ENCODE measurements at places on chromosomes 2 and 18.

GRCh38 chr18:62458346-62458745 is 64.5 kb upstream of the ZCCHC2 start:
- no peak for DNase-seq

GRCh38 chr18:26357960-26358359 is 131.7 kb downstream of the TAF4B start:
- DNase-seq = no peak

DNA sequence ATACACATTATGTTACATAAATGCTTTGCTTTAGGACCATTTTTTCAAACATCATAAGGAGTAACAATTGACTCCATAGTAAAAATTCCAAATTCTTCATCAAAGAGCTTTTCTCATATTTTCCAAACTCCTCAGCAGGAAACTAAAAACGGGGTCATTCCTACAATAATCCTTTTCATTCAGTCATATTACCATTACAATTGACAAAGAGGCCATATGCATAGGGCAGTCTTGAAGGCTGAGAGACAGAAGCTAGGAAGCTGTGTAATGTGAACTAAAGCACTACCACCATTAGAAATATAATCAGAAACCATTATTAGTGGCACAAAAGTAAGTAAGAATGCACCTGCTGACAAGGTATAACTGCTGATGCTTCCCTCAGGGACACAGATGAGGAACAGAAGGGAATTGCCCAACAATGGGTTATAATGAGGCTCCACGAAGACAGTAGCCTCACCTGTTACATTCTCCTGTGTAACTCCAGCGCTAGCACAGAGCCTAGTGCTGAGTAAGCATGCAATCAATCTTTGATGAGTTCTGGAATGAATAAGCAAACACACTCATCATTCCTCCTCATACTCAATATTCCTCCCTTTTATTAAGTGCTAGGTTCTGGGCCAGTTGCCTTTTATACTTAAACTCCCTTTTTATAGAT is 942.3 kb downstream of the CPS1 start:
- DNase-seq = no peak

DNA sequence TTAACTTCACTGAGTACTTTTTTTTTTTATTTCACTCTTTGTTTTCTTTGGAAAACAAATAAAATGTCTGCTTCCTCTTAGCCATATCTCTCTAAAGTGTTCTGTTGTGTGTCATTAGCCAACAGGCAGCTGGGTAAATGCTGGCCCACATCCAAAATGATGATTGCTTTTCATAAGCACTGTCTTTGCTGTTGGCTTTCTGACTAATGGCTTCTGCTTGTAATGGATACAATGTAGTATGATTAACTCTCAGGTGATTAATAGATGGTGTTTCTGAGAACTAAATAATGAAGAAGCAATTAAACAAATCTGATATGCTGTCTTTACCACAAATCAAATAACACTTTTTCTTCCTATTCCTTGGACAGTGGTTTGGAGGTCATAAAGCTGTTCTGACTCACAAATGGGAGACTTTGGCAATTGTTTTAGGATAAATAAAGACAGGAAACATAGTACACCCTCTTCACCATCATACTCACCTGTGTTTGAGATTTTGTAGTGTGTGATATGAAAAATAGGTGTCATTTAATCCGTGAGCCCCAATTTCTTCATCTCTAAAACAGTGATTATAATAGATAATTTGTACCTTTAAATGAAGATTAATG is 888.4 kb downstream of the TSN start:
- no peak for DNase-seq

DNA sequence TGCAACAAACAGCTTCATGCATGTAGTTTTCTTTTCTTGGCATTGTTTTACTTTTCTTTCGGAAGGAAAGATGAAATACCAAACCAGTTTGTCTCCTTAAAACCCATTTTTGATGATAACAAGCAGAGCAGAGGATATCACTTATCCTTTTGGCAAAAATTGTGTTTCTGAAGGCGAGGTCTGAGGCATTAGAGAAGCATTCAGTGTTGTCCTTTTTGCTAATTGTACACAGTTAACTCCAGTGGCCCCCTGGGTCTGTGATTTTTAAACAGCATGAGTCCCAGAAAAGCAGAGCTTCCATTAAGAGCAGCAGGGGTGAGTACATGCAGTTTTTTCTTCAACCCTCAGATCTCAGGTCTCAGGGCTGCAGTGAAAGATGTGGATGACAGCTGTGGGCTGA is 41.3 kb downstream of the TTC39C start:
- no peak for DNase-seq

- no peak for DNase-seq
Measured at GRCh38 chr2:232919141-232919540, 49.1 kb downstream of the SNORC start.

- DNase-seq = no peak
Measured at GRCh38 chr2:45741161-45741850, 89.8 kb downstream of the PRKCE start.

- DNase-seq = no peak
Measured at GRCh38 chr2:29628108-29628745, 293.2 kb downstream of the ALK start.

DNA sequence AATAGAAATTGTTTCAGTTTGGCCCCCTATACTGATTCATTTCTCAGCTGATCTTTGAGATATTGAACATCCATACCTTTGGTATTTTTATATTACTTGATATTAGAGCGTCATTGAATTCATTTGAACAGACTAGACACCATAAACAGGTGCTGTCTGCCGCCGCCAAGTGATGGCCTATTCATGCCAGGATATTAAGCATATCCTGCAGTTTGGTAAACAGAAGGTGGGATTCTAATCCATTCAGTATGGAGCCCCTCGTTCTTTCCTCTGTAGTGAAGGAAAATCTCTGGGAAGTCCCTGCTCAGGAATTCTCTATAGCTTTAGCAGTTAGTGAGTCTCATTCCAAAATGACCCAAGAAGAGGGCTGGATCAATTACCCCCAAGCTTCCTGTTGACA is 23.0 kb upstream of the CD28 start:
- DNase-seq = no peak

- no peak for DNase-seq
Measured at GRCh38 chr18:1483385-1483784, 578.7 kb downstream of the ADCYAP1 start.

GRCh38 chr2:165115258-165115657 is 88.6 kb downstream of the SCN3A start:
- DNase-seq = no peak

DNA sequence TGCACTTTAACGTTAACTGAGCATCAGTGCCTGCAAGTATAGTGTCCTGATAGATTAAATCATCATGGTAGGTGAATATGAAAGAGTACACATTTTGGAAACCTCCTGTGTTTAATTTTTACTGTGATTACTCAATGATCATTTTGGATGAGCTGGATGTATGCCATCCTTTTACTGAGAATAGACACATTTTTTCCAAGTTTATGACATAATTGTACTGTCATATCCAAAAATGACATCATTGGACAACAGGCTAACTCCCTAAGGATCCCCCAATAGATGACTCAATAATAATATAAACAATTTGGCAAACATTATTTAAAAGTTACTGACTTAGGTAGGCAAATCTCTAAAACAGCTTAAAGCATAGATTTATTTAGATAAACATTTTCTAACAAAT is 410.8 kb upstream of the REG3G start:
- no peak for DNase-seq

- no peak for DNase-seq
Measured at GRCh38 chr2:235820571-235820970, 326.7 kb downstream of the AGAP1 start.

DNA sequence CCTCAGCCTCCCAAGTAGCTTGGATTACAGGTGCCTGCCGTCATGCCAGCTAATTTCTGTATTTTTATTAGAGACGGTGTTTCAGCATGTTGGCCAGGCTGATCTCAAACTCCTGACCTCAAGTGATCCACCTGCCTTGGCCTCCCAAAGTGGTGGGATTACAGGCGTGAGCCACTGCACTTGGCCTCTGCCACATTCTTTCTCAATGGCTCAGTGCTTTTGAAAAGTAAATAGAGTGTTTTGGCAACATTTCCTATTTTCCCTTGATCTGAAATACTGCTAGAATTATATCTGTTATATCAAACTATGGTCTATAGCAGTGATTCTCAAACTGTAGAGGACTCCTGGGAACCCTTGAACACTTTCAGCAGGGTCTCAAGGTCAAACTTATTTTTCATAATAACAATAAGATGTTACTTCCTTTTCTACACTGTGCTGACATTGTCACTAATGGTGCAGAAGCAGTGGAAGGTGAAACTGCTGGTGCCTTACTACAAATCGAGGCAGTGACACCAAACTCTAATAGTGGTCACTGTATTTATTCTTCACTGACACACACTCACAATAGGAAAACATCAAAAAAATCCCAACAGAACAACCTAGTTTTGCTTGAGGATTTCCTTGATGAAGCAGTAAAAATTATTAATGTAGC is 10.6 kb downstream of the DAW1 start:
- DNase-seq = no peak
